ENCODE measurements at places on chromosomes 5 and 9. TPM values are rescaled to one million over a fixed set of nuclear protein-coding genes. Genes with fewer than 3 reads are reported as not detected.

QRFP gene
- total RNA-seq: not detected

ALDH7A1 gene
- 71.1 TPM for total RNA-seq

DEPDC1B gene
- total RNA-seq: 32.4 TPM

DBH gene
- total RNA-seq: not detected

NR2F1 gene
- total RNA-seq: 39.2 TPM

ACOT12 gene
- total RNA-seq: not detected

C5orf52 gene
- not detected for total RNA-seq

TAF11L2 gene
- total RNA-seq: not detected

PCDHGB7 gene
- total RNA-seq: 9.4 TPM

SLC25A2 gene
- total RNA-seq: 0.27 TPM

PSAT1 gene
- total RNA-seq: 65.0 TPM

BTNL9 gene
- not detected for total RNA-seq

OR1J2 gene
- total RNA-seq: not detected

IFNA13 gene
- total RNA-seq: not detected

PCDHGB4 gene
- 5.6 TPM for total RNA-seq

SHOC1 gene
- not detected for total RNA-seq

WASHC1 gene
- total RNA-seq: 2.7 TPM

PWWP2A gene
- total RNA-seq: 22.9 TPM

LCN9 gene
- not detected for total RNA-seq

PCDHGA3 gene
- 0.93 TPM for total RNA-seq

SPINK4 gene
- total RNA-seq: not detected

SLF1 gene
- 13.7 TPM for total RNA-seq

IL13 gene
- not detected for total RNA-seq

SOHLH1 gene
- total RNA-seq: not detected

SLC22A4 gene
- total RNA-seq: 3.9 TPM

NIM1K gene
- total RNA-seq: not detected

All from thoracic aorta endothelial cell (primary cell).